NCI-H2171 treated with DMSO at 0.1 percent for 48 hours (cell line): ENCODE measurements at places on chromosomes 7 and 10.

DNA sequence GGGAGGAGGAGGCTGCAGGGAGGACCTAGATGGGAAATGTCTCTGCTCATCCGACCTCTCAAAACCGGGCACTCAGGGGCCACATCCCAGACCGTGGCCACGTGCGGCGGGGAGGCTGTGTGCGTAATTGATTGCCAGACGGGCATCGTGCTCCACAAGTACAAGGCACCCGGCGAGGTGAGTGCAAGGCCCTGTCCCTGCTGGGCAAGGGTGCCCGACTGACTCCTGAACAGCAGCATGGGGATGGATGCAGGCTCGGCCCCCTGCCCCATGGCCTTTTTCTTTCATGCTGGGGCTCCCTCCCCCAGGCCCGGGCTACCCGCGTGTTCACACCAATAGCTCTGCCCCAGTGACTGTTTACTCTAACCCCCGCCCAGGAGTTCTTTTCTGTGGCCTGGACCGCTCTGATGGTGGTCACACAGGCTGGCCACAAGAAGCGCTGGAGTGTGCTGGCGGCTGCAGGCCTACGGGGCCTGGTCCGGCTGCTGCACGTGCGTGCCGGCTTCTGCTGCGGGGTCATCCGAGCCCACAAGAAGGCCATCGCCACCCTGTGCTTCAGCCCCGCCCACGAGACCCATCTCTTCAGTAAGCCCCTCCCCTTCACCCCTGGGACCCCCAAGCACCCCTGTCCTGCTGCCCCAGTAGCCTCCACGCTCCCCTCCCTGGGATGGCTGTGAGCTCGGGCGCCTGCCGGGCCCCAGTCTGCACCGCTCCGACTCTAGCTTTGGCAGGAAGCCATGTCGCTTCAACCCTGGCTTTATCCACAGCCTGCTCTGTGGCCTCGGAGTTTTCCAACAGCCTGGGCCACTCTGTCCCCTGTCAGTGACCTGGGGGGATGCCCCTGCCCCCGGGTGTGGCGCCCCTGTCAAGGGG, 3.9 kb downstream of the LRWD1 start:
- no peak for DNase-seq

DNA sequence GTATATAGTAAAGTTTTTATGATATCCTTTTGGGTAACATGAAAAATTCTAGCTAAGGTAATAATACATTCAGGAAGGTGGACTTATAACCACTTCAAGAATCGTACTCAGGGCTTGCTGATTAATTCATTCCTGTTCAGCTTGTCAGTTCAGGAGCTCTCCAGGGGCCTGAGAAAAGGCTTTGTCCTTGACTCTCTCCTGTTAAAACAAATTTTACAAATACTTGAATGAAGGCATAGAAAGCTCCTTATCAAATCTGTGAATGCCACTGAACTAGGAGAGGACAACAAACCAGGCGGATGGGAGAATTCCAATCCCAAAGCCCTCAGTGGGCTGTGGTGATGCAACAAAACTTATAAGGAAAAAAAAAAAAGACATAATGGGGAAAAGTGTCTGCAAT, 354.5 kb upstream of the ZMIZ1 start:
- DNase-seq, result no peak

GRCh38 chr10:20971901-20972300, 74.8 kb upstream of the NEBL start:
- DNase-seq, result no peak

GRCh38 chr7:49631071-49631815, 142.2 kb upstream of the VWC2 start:
- no peak for DNase-seq

- no peak for DNase-seq
Measured at GRCh38 chr7:98724591-98724990, 107.5 kb downstream of the NPTX2 start.

GRCh38 chr10:11684717-11685645, 57.2 kb upstream of the ECHDC3 start:
- DNase-seq, result no peak

DNA sequence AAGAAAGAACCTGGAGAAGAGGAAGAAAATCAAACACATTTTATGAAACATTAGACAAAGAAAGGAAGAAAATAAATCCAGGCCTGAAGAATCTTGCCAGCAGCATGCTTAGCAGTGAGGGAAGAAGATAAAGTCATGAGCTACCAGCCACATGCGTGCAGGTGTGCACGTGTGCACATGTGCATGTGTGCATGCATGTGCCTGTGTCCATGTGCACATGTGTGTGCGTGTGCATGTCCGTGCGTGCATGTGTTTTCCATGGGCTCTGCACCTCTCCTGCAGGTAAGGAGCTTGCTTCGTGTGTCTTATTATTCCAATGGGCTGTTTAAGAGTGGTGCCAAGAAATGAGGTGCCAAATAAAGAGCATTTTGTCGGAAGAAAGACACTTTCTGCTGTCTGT, 322.2 kb downstream of the FGFR2 start:
- DNase-seq, result no peak

GRCh38 chr7:116153050-116153449, 57.3 kb upstream of the TES start:
- DNase-seq, result no peak

DNA sequence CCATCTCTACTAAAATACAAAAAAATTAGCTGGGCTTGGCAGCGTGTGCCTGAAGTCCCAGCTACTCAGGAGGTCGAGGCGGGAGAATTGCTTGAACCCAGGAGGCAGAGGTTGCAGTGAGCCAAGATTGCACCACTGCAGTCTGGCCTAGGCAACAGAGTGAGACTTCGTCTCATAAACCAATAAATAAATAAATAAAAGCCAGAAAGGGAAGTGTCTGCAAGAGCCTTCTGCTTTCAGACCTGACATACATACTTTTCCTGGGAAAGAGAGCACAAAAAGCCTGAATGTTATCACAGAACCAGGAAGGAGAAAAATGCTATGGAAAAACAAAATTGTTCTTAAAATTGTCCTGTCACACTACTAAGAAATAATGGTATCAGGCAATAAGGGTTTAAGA, 4.1 kb upstream of the KIF5B start:
- no peak for DNase-seq

DNA sequence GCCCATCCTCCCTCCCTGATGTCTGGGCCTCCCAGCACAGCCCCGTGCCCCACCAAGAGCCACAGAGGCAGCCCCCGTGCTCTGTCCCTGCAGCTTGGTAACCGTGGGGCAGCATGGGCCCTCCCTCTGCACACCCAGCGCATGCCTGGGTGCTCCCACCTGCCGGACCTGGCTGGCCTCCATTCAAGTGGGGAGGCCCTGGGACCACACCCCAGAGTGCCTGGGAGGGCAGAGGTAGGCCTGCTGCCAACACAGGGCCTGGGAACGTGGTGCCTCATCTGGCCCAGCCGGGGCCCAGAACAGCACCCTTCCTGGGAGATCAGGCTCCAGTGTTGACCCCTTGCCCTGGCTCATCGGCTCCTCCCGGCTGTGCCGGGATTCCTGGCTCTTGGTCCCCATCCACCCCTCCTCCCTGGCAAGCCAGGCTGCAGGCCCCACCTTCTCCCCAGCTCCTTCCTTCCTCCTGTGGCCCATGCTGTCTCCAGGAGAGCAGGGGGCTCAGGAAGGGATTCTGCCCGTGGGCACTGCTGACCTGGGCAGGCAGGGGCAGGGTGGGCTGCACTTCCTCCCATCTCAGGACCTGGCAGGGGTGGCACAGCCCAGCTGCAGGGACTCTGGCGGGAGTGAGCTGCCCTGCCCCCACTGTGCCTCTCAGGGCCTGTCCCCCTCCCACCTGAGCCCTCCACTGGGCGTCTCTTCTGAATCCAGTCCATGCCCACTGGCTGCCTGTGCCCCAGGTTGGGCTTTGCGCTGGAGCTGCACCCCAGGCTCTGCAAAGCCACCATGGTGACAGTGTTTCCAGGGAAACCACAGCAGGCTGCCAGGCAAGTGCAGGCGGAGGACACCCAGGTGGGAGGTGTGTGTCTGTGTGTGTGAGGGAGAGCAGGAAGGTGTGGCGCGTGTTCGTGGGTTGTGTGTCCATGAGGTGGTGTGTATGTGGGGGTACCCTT, 32.6 kb downstream of the PWWP2B start:
- peak; percentile 35 for DNase-seq

DNA sequence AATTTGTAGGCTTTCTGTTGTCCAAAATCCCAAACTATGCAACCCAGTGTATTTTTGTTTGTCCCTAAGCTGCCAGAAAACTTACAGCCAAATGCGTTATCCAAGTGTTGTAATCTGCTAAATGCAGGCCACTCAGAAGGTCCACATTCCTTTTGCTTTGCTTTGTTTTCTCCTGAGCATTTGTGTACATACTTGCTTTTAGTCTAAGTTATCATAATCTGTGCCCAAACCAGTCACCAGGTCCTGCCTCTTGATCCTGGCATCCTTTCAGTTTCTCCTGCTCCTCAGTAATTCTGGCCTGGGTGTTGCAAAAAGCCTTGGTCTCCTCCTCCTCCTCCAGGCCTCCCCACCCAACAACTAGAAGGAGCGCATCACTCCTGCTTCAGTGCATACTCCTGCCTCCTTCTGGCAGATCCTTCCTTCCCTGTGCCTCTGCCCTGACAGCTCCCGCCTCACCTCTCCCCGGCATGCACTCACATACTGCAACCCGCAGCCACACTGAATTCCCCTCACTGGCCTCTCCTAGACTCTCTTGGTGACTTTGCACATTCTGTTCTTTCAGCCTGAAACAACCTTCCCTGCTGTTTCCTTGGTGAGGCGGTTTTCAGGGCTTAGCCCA, 2.3 kb downstream of the DENND2A start:
- DNase-seq, result no peak

DNA sequence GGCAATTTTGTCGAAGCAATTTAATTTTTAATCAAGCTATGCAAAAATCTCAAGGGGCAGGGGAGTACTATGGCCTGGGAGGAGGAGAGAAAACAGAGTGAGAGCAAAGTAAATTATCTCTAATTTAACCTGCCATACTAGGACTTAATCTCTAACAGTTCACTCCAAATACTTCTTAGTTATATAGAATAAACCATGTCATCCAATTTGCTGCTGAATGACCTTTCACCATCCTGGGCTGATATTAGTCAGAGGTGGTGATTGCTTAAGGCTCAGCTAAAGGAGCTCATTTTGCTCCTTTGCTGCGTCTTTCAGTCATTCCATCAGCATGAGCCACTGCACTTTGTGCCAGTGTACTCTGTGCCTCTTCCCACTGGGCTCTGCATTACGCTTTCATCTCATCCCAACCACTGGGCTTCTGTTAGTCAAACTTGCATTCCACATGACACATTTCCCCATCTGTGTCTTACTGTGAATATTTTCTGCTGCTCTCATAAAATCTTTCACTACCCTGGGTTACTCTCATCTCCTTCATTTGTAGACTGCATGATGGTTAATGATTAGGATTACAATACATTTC, 84.3 kb downstream of the CD36 start:
- DNase-seq, result no peak

GRCh38 chr7:51188987-51189386, 127.6 kb downstream of the COBL start:
- DNase-seq, result no peak

- DNase-seq, result no peak
Measured at GRCh38 chr10:119715628-119716505, 10.0 kb upstream of the INPP5F start.

GRCh38 chr10:114083040-114083439, 39.4 kb downstream of the ADRB1 start:
- DNase-seq, result no peak

- no peak for DNase-seq
Measured at GRCh38 chr10:102246261-102246660, 929 bp downstream of the GBF1 start.
